ENCODE measurements at places on chromosomes 2 and 18.

DNA sequence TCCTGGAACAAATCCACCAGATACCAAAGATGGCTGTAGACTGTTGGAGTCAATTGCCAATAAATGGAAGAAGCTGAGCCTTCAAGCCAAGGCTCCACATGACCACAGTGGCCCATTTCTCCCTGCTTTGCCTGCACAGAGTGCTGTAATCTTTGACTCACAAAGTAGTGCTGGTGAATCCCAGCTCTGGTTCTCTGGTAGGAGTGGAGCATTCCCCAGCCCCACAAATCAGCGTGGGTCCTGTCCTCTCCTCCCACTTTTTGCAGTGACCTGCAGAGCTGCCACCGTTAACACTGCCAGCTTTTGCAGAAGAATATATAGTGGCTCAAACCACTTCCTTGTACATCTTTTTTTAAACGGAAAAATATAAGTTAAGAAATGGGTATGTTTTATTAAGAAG, 93.9 kb downstream of the MGAT5 start:
- DNase-seq = no peak

- DNase-seq = peak; percentile 56
Observed at GRCh38 chr2:227826019-227826521, 12.4 kb downstream of the CCL20 start.

- DNase-seq = no peak
Observed at GRCh38 chr18:63346031-63346430, 21.0 kb downstream of the KDSR start.

- no peak for DNase-seq
Observed at GRCh38 chr2:215404348-215405012, 31.4 kb downstream of the FN1 start.

DNA sequence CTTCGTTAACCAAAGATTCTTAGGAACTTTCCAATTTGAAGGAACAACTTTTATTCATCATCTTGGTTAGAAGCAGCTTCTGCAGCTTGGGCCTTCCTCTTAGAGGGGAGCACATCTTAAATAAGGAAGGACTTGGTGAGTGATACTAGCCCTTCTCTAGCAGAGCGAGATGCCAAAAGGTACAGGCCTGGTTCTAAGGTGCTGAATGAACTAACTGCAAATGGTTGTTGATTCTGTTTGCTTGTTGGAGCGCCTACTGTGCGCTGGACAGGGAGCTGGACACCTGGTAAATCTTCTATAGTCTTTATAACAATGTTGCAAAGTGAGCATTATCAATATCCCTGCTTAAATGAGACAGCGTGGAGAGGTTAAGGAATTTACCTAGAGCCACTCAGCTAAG, 127.1 kb downstream of the MYCN start:
- no peak for DNase-seq

- DNase-seq = no peak
Observed at GRCh38 chr2:101679801-101680487, 17.6 kb upstream of the MAP4K4 start.

GRCh38 chr2:236687296-236687965, 117.8 kb downstream of the ACKR3 start:
- DNase-seq = no peak

DNA sequence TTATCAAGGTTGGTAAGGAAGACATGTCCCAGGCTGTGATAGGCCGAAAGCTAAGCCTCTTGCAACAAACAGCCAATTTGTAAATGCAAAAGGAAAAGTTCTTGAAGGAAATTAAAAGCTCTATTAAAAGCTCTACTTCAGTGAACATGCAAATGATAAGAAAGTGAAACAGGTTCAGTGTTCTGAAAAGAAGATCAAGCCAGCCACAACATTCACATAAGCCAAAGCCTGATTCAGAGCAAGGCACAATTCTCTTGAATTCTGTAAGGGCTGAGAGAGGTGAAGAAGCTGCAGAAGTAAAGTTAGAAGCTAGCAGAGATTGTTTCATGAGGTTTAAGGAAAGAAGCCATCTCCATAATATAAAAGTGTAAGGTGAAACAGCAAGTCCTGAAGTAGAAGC, 1259.5 kb upstream of the PIK3C3 start:
- no peak for DNase-seq

- DNase-seq = no peak
Observed at GRCh38 chr2:95076705-95077529, 44.7 kb downstream of the MRPS5 start.

DNA sequence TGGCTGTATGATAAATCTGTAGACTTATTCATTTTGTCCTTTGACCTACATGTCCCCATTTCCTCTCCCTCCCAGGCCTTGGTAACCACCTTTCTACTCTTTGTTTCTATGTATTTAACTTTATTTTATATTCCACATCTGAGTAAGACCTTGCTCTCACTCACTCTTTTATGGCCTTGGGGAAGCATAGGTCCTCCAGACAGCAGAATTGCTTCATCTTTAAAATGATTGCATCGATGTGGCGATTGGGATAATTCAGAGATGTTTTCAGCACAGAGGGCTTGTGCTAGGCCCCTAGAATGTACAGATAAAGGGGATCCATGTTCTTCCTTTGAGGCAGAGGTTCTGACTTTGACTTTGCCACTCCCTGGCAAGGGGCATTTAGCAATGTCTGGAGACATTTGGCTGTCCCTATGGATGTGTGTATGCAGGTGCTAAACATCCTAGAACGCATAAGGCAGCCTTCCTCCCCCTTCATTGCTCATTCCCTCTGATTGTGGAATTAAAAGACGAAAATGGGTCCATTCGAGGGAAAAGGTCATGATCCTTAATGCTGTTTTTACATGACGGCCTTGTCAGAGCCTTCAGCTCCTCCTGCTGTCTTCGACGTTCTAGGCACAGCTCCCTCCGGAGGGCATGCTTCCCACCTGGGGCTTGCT, 1.2 kb upstream of the GPR39 start:
- DNase-seq = peak; percentile 6

- DNase-seq = peak; percentile 55
Observed at GRCh38 chr2:70785137-70785911, 5.1 kb downstream of the FIGLA start.

Data from putamen (tissue), 1 donor.